Heart right ventricle (tissue), 16 donors: ENCODE measurements at places on chromosomes 1 and 21.

DNA sequence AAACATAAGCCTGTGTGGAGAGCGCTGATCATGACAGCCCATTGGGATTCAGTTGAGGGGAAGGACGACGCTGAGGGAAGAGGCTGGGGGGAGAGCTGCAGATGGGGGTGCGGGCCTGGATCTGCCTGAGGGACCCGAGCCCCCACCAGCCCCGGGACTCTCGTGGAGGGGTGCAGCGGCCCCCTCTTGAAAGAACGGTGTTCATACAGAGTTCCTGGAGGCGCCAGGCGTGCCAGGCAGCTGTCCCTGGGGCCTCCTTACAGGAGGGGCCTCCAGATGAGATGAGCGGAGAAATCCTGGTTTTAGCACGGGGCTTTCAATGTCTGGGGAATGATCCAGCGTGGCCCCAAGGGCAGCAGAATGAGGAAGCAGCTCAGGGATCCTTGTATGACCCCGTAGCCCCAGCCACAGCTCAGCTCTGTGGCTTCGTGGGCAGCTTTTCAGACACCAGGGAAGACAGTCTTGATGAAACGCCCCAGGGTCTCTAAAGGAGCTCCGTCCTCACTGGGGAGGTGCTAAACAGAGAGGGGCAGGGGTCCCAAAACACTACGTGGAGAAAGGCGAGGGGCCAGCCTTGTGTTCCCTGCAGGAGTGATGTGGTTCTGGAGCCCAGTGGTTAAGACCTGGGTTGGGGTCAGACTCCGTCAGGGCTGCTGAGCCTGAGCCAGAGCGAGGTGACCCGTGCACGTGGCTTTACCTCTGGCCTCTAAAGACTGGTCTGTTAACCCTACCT, 7.2 kb upstream of the DSCAM start:
- no peak for DNase-seq

- DNase-seq, result no peak
Observed at GRCh38 chr1:15680561-15681348, 3.4 kb upstream of the PLEKHM2 start.

- peak; percentile 16 for DNase-seq
Observed at GRCh38 chr21:35738347-35738961, 321.9 kb downstream of the SETD4 start.

DNA sequence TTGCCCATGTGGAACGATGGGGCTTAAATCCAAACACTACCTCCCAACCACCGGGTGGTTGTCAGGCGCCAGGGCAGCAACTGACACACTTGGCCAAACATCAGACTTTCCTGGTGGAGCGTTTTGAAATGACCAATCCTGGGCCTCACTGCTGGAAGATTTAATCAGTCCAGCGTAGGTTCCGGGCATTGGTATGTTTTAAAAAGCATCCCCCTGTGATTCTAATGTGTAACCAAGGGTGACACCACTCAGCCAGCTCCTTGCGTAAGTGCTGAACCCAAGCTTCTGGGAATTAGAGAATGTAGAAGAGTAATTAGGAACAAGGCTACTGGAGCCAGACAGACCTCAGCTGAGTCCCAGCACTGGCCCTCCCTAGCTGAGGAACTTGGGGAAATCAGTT, 44.8 kb upstream of the KAZN start:
- no peak for DNase-seq

DNA sequence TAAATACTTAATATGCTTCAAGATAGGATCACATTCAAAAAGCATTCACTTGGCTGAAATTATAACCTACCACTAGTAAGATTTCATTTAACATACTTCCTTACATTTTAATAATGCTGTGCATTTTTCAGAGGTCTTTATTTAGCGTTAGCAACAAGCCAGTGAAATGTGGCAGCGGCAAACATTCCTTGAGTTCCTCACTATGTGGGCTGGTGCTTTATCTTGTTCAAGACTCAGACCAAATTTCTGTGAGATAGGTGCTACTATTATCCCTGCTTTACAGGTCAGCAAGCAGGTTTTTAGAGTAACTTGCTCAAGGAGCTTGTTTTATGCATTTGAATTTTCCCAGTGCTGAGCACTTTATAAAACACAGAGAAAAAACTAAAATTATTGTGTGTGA, 132.7 kb downstream of the PLPPR4 start:
- no peak for DNase-seq

GRCh38 chr1:155856975-155857930, at the start of gene GON4L:
GON4L (minus strand) TSS chr1:155857214; CDS start chr1:155853780, 3,434 bp downstream.
- peak; percentile 87 for DNase-seq

GRCh38 chr1:21324368-21325141, 34.3 kb upstream of the ECE1 start:
- DNase-seq, result peak; percentile 80

DNA sequence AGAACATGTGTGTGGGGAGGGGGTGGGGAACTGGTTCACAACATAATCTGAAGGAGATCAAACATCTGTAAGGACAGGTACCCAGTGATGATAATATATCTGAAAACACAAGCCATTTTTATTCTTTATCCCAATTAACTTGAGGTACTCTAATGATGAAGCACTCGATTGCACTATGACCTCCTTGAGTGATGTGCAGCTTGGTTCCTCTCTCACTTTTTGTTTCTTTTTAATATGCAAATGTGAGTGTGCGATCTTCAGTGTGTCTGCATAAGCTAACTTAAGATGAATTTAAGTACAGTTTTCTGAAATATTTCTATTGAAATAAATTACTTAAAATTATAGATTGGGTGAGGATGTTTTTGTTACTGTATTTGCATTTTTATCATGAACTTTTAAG, 50.6 kb upstream of the ANGPTL1 start:
- DNase-seq, result no peak

DNA sequence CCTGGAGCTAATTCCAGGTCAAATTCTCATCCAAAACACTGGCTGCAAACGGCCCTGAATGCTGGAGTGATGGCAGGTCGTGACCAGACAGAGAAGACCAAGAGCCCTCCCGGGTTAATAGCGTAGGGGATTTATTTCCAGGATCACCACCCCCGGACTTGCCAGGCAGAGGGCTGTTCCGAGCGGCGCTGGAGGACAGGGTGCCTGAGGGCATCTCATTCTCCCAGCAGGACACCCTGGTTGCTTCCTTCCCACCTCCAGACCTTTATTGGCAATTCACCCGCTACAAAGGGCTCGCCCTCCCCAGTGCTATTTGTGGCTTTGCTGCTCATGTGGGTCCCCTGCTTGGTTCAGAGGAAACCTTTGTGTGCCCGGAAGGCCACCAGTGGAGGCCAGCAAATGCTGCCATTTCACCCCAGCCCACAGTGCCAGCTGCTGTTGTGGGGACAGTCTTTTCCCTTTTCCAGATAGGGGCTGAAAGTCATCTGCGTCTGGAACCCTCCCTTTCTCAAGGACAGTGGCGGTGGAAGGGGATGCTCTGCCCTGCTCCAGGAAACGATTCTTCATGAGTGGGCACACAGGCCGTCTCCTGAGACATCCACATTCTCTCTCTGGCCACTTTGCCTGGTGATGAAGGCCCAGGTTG, 19.0 kb upstream of the C1orf174 start:
- no peak for DNase-seq

DNA sequence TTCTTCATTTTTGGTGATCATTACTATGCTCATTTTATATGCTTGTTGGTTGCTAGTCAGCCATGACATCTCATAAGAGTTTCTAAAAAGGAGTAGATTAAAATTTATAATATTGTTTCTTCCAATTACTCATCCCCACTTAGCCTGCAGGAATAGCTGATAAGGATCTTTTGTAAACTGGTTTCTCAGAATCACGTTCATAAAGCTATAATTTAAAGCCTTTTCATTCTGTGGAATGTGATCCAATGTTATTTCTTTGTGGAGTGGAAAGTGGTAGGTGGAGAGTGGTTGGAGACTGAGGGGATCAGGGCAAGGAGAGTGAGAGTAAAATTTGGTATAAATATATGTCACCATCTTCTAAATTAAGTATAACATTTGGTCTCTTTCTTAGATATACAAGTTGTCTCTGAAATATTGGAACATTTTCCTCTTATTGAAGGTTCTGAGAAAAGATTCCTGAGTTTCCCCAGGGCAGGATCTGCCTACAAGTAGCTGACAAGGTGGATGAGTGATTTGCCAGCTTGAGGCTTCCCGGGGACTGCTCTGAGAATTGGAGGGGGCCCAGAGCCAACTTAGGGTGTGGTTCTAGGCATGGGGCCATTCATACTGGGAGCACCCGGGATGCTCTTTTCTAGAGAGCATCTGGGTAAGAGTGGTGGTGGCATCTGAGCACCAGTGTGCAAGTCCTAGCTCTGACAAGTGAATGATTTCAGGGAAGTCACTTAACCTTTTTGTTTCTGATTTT, 116.4 kb downstream of the TBX19 start:
- no peak for DNase-seq

DNA sequence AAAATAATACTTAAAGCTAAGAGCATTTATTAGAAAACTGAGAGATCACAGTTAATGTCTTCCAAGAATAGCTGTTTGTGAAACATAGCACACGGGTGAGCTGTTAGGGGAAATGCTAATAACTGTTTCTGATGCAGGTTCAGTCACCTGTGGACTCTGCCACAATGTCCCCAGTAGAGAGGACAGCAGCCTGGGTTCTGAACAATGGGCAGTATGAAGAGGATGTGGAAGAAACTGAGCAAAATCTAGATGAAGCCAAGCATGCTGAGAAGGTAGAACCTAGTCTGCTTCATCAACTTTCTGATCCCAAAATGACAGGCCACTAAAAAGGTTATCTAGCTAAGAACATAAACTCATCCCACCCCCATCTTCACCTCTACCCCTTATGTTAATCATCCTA, 32.6 kb downstream of the CLEC20A start:
- no peak for DNase-seq

GRCh38 chr1:58157256-58157655, 389.3 kb downstream of the OMA1 start:
- DNase-seq, result no peak

DNA sequence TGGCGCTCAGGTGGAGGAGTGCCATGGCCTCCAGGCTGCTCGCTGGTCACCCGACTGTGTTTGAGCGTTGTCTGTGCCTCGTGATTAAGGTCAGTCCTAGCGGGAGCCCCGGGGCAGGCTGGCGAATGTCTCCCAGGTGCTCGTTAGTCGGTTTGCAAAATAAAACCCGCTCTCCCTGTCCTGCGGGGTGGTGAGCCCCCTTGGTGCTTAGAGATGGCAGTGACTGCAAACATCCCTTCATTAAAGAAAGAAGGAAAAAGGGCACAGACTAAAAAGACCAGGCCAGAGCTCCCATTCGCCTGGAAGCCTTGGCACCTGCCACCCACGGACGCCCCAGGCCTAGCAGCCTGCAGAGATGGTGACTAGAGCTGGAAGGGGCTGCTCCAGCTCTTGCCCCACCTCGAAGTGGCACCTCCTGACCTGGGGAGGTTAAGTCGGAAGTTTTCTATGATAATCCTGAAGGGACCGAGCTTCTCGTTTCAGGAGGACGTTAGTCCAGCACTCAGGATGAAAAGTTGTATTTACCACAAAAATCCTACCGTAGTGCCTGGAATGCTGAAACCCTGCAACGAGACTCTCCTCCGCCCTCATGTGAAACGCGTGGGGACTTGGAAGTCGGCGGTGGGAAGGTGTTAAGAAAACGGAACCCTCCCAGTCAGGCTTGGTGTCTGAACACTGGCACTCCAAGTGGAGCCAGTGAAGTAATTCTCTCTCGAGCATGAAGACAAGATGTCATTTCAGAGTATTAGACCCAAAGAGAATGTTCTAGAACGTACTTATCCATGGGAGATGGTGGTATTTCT, 24.6 kb downstream of the RIPK4 start:
- DNase-seq, result no peak

GRCh38 chr1:147771226-147772125, 11.1 kb upstream of the GJA5 start:
- peak; percentile 77 for DNase-seq

DNA sequence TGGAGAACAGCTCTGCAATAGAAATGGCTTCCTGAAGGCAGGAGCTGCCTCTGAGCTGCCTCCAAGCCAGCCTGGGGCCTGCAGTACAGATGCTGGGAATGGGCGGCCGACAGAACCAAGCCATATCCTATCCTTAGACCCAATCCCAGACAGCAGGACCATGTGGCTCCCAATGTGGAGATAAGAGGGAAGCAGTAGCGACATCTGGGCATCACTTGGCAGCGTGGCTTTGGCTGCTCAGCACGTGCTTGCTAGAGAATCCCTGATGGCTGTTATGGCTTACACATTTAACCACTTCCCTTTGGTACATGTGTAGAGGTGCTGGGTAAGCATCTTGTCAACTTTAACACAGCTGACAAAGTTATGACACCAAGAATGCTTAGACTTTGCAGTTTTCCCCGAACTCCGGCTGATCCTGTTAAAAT, 87.7 kb downstream of the MAN1C1 start:
- DNase-seq, result no peak

DNA sequence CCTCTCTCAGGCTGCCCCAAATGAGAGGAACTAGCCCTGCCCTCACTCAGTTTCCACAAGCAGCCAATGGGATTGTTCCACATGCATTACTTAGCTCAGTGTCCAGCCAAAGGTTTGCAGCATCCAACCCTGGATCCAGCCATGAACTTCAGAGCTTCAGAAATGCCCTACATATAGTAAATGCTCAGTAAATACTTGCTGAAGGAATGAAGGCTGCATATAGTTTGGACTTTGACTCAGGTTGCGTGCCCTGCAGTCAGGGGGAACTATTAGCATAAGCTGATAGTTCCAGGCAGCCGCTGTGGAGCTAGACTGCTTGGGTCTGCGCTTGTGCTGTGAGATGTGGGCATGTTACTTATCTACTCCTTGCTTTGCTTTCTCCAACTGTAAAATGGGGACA, 64.8 kb downstream of the NENF start:
- no peak for DNase-seq

GRCh38 chr1:152870831-152871730, 7.0 kb upstream of the SMCP start:
- DNase-seq, result no peak

GRCh38 chr21:26698416-26698815, 125.3 kb upstream of the CYYR1 start:
- DNase-seq, result no peak

- DNase-seq, result no peak
Observed at GRCh38 chr1:118504221-118504644, 319.2 kb upstream of the SPAG17 start.

- no peak for DNase-seq
Observed at GRCh38 chr1:64171797-64172281, 31.6 kb upstream of the UBE2U start.

- peak; percentile 74 for DNase-seq
Observed at GRCh38 chr1:85464497-85465098, 361 bp downstream of the DDAH1 start.

DNA sequence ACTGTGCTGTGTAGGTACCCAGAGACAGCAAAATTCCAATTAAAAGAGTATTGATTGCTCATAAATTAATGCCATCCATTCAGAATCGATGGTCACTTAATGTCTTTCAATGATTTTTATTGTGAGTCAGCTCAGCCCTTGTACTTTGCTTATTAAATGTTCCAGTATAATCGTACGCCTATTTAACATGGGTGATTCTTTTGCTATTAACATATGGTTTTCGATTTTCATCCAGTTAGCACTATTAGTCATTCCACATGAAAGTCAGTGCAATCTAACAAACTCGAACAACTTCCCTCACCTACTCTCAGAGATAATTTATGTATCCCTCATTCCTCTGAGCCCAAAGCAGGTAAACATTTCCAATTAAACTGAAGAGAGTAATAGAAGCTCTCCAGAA, 109.6 kb upstream of the APP start:
- no peak for DNase-seq
